Activated naive CD4-positive, alpha-beta T cell (primary cell): ENCODE measurements at places on chromosomes 12 and 14.

DNA sequence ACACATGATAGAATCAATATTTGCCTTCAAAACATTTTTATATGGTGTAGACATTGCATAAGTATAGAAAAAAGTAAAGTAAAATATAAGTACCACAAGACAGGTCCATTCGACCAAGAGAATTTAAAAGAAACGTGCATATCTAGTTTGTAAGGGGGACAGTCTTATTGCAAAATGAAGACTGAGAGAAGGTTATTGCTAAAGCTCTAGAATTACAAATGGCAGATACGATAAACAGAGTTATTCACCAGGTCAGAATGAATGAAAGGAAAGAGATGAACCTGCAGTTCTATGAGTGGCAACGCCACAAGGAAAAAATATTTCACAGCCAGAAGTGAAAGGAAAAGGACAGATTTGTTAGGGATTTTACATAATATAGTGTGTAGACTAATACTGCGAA, 224.8 kb downstream of the PTPRO start:
- no peak for DNase-seq

DNA sequence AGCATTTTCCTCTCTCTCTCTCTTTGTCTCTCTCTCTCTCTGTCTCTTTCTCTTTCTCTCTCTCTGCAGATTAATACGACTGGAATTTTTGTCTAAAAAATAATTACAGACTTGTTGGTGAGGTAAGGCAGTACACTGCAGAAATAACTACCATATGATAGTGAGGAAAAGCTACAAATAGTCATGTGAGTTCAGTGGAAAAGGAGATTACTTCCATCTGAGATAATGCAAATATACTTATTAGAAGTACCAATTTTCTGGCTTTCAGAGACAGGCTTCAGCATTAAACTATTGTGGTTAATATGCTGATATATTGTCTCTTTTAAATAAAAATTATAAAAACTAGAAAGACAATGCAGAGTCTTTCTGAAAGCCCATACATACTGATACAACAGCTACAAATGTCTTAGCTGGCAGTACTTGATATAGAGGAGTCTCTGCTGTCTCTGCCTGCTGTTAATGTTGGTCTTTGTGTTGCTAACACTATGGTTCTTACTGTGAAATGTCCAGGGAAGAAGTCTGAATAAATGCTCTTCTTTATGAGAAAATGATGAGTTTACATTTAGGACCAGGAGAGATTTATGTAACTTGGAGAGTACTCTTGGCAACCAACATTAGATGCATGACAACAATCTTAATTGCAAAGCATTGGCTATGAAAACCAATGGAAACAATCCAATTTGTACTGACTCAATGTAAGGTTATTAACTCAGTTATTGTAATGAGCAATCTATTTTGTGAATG, 167.0 kb downstream of the LRFN5 start:
- DNase-seq, result no peak

DNA sequence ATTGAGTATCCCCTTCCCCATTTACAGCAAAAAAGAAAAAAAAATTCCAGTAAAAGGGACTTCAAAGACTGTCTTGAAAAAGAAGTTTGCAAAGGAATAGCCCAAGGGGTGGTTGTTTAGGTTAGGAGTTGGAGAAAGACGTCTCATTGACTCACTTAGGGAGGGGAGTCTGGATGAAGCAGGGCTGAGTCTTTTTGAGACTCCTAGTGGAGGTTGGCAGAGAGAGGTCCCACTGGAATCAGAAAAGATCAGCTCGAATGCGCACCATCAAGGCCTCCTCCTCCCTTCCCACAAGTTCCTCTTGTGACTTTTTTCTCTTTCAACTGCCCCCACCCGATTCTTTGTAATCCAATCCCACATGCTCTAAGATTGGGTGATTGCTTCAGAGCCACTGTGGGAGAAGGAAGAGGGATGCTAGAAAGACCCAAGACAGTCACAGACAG, 1.9 kb downstream of the ARHGEF40 start:
- DNase-seq, result no peak

DNA sequence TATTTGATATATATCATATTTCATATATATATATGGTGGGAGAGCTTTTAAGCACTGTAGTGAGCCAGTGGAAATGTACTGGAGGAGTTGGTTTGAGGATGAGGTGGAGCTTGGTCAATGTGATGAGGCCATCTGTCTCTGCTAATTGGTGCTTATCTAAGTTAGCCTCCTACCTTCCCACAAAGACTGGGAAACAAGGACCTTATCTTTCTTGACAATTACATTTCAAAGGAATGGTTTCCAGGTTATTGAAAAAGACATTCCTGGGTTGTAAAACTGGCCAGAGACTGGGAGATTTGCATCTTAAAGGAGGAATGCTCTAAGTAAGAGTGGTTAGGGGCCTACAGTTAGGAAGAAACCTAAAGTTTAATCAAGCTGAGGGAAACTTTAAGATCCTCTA, 212.8 kb upstream of the SYT1 start:
- no peak for DNase-seq

DNA sequence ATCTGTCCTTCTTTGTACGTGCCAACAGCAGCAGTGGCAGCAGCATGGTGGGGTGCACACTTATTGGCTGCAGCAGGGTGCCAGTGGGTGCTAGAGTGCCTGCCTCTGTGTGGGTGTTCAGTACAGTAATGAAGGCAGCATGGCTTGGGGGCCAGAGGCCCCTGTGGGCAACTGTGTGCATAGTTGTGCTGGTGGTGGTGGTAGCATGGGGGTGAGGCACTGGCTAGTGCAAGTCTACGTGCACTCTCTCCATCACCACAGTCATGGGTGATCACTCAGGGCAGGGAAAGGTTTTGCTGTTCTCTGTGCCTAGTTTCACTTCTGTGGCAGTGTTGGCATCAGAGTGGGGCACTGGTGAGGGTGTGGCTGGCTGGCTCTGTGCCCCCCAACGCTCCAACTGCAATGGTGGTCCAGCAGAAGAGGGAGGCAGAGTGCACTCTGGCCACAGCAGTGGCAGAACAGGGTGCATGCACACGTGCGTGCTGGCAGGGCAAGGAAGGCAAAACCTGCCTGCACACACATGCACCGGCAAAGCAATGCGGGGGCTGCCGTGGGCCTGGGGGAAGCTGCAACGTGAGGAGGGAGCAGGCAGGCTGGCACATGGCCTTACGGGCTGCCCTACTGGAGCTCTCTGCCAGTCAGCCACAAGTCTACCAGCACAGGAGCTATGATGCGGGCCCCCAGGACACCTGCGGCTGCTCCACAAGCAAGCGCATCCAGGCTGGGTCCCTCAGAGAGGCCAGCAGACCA, 60.1 kb downstream of the CRACR2A start:
- no peak for DNase-seq

- DNase-seq, result no peak
Measured at GRCh38 chr12:124852911-124853427, 10.7 kb downstream of the SCARB1 start.

- DNase-seq, result no peak
Measured at GRCh38 chr12:52949413-52950331, 754 bp downstream of the KRT18 start.
